ENCODE measurements at places on chromosomes 5 and 9.

- no peak for DNase-seq
- H3K27ac ChIP-seq, result peak overlapping the region; percentile 72
- no peaks in the 10 kb centered on the region for H3K36me3 ChIP-seq
- peaks cover 5% of the 10 kb centered on the region for H3K27me3 ChIP-seq
- peak overlapping the region; percentile 83 for H3K4me3 ChIP-seq
Measured at GRCh38 chr9:136093346-136093986, 1.6 kb downstream of the NACC2 start.

DNA sequence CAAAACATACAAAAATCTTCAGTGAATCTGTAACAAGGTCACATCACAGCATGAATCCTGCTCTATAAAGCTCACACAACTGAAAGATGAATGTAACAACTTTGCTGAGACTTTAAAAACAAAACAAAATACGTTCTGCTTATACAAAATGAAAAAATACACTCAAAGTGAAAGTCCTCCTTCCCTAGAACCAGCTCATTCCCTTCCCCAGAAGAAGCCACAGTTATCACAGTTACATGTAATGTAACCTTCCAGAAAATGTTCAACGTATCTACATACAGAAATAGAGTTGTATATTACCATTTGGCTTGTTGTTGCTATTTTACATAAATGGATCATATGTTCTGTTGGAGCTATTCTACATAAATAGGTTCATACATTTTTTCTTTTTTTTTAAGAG, 2.6 kb downstream of the AUH start:
- no peaks in the 10 kb centered on the region for H3K27me3 ChIP-seq
- H3K4me3 ChIP-seq, result peak overlapping the region; percentile 21
- no peak overlapping the region for H3K27ac ChIP-seq
- H3K36me3 ChIP-seq, result peaks cover 11% of the 10 kb centered on the region
- peaks cover 31% of the 10 kb centered on the region for H3K4me1 ChIP-seq

DNA sequence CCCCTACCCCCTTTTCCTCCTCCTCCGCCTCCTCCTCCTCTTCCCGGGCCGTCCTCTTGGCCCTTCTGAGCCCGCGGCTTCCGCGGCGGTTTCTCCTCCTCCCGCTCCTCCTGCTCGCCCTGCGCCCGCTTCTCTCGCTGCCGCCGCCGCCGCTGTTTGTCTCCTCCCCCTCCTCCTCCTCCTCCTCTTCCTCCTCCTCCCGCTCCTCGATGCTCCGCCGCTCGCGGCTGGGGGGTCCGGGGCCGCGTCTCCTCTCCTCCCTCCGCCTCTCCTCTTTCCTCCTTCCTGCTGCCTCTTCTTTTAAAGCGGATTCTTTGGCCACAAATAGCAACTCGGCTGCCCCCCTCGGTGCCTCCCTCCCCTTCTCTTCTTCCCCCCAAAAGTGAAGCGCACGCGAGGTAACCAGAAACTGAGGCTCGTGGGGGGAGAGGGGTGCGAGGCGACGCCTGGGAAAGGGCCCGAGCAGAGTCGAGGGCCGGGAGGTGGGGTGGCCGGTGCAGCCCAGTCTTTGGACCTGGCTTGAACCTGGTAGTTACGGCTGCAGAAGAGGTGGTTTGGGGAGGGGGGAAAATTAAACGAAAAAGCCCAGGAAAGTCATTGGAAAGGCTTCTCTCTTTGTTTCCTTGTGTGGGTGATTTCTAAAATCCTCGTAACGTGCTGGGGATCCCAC, 1058.5 kb upstream of the DMAC1 start:
- H3K4me3 ChIP-seq, result peak overlapping the region; percentile 90
- H3K27me3 ChIP-seq, result peaks cover 50% of the 10 kb centered on the region

GRCh38 chr5:154654486-154655371, 100.4 kb upstream of the LARP1 start:
- no peak for DNase-seq
- peaks cover 3% of the 10 kb centered on the region for H3K27me3 ChIP-seq
- H3K27ac ChIP-seq, result no peak overlapping the region
- peaks cover 9% of the 10 kb centered on the region for H3K4me1 ChIP-seq
- no peak overlapping the region for H3K4me3 ChIP-seq
- no peaks in the 10 kb centered on the region for H3K36me3 ChIP-seq

DNA sequence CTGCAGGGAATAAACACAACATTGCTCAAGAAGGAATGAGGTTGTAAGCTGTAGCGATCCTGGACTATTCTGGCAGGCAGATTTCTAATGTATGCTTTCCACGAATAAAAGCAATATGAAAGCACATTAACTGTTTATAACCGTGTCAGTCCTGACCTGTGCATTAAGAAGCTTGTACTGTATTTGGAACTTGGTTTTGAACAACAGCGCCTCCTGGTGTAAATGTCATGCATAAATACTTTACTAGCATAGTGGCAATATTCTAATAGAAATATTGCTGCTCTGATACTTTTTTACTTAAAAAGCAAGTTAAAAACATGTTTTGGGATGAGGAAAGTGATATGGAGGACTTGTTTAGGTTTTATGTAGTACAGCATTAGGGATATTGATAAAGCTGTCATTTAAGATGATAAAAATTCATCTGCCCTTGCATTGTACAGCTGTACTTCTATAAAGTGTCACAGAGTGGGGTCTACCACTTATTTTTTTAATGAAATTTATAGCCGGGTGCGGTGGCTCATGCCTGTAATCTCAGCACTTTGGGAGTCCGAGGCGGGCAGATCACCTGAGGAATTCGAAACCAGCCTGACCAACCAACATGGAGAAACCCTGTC, 70.7 kb upstream of the GNE start:
- no peak for DNase-seq
- H3K4me3 ChIP-seq, result peak overlapping the region; percentile 22
- H3K27ac ChIP-seq, result no peak overlapping the region
- no peaks in the 10 kb centered on the region for H3K36me3 ChIP-seq
- H3K4me1 ChIP-seq, result peaks cover 19% of the 10 kb centered on the region
